Left hindlimb (tissue), 1 donor: ENCODE measurements at places on chromosomes 3 and 15.

GRCh38 chr15:67199881-67200763 is 54.3 kb downstream of the AAGAB start:
- DNase-seq: no peak

GRCh38 chr3:141858312-141858711 is 18.1 kb upstream of the ATP1B3 start:
- no peak for DNase-seq

- no peak for DNase-seq
These were observed 32.0 kb downstream of the TRPM1 start for GRCh38 chr15:31069360-31070000.

DNA sequence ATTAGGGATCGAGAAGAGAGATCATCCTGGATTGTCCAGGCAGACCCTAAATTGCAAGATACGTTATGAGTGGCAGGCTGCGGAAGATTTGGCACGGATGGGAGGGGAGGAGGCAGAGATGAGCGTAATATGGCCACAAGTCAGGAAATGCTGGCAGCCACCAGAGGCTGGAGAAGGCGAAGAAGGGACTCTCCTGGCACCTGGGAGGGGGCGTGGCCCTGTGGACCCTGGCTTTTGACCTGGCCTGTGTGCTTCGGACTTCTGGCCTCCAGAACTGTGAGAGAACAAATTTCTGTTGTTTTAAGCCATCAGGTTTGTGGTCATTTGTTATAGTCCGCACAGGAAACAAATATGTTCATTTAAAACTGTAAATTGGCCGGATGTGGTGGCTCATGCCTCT is 31.9 kb upstream of the IGF1R start:
- no peak for DNase-seq

GRCh38 chr15:43241100-43241499 is 20.3 kb upstream of the EPB42 start:
- peak; percentile 80 for DNase-seq

DNA sequence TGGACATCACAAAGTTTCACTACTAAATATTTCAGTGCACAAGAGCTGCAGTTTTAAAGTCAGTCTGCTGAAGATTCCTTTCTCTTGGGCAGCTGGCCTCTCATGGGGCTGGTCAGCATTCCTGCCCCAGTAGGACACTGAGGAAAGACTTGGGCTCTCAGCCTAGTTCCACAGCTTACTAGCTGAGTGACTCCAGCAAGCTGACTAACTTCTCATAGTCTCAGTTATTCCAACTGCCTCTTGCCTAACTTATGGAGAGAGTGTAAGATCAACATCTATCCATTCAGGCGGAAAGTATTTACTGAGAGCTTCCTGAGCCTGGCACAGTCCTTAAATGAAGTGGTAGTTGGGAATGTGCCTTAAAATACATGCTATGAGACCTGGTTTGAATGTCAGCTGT is 27.0 kb downstream of the TM4SF4 start:
- DNase-seq: no peak

DNA sequence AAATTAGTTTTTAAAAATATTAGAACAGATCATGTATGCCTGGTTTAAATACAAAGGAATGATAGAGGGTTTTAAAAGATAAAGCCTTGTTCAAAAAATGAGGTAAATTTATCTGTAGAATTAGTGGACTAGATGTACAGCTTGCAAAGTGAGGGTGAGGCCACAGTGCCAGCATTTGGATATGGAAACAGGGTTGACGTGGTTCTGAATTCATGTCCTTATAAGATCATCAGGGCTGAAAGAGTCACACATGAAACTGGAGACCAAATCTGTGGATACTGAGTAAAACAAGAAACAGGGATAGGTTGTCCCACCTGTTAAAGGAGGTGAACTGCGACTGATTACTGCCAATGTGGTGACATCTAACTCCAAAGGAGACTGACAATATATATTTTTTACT is 46.3 kb downstream of the NCK1 start:
- DNase-seq: no peak

GRCh38 chr3:46209053-46209452 is 940 bp upstream of the CCR1 start:
- no peak for DNase-seq

- DNase-seq: no peak
These were observed 471.2 kb upstream of the TGFBR2 start for GRCh38 chr3:30135190-30135589.

GRCh38 chr3:46116996-46117395 is 89.7 kb upstream of the XCR1 start:
- no peak for DNase-seq

DNA sequence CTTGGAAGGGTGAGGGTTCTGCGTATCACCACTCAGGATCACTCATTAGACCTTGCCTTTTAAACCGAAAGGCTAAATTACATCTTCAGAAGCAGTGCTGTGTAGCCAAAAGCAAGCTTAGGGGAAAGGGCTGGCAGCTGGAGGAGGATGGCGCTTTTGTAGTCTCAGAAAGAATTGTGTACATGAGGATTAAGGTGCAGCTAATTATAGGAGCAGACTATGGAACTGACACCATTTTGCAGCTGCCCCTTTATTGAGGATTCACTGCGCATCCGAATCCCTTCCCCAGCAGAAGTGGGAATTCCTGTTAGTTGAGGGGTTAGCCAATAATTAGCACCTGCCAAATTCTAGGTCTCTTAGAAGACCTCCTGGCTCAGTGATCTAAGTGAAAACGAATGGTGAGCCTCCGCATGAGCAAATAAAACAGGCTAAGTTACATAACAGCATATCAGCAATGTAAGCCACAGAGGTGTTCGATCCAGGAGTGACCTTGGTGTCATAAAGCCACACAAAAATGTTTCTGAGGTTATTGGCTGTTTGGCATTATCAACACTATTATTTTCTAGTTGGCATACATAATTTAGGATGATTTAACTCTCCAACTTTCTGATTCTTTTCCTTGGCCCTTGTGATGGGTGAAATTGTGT is 42.6 kb upstream of the SEMA6D start:
- DNase-seq: no peak

- no peak for DNase-seq
These were observed 40.1 kb downstream of the MAP3K13 start for GRCh38 chr3:185403002-185403401.

DNA sequence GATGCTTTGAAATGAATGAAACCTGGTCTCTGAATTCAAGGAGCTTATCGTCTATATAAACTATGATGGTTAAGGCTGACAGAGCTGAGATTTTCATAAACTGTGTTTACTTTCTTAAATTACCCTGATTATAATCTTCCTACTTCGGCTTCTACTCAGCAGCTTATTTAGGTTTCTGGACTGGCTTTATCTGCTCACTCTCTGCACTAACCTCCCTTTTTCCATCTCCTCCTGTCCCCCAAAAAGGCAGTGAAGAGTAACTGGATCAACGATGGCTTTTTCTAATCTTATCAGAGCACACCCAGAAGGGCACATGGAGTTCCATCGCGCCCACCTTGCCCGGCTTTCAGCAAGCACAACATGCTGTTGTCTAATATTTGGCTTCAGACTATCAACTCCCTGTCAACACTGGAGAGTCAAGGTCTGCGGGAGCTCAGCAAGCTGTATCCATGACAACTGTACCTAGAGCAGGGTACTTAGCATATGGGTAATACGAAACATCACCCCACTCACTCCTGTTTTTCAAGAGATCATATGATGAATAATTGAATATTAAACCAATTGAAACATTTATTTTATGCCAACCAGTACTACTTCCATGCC is 417.3 kb downstream of the GABRB3 start:
- DNase-seq: no peak

DNA sequence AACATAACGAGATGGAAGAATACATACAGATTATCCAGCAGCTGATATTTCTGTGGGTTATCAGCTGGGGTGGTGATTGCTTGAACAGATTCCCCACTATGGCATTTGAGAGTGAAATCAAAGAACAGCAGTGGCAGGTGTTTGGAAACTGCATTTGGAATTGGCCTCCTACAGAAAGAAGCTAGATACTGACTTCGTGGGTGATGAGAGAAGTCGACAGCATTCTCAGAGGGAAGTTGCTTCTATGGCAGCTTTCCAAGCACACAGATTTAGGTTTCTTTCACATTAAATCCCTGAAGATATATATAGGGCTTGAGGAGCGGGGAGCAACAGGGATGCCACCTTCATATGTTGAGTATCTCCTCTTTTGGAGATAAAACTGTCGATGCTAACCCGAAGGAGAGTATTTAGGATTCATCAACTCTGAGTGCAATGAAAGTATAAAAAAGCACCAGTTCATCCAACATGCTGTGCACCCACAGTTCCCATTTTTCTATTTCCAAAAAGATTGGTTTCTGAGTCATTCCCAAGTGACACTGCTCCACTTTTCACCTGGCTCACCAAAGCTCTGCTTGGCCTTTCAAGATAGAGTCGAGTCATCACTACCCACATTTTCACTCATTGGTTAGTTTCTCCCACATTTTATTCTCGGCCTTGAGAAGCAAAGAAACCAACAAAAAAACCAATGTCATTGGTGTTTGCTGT is 579.8 kb upstream of the SUCLG2 start:
- DNase-seq: no peak

- DNase-seq: no peak
These were observed 16.1 kb downstream of the LYSMD2 start for GRCh38 chr15:51721199-51721960.

DNA sequence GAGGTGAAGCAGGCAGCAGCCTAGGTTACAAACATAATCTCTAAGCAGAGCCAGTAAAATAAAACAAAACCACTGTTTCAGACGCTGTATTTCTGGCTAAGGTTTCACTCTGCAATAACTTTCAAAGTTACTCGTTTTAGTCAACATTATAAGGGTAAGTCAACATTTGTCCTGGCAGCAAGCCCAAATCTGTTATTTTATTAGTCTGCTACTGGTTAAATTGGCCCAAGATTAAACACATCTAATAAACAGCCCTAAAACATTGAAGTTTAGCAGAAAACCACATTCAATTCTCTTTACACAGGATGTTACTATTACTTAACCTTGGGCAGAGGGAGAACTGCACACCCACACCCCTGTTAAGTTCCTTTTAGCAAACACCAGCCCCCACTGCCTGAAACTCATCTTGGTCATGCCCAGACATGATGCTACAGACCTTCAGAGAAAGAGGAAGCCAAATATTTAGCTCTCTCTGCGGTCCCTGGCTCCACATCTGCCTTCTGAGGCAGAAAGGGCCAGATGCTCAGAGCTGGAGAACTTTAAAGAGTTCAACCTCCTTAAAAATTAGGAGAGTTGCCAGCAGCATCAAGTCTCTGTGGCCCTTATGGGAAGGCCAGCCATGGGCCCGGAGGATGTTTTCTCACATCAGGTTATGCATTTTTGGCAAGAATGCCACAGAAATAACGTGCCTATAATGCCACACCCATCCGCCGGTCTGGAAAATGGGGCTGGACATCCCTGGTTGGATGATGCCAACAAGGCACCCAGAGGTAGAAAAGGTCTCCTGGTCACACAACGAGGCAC is 17.9 kb downstream of the ARHGEF3 start:
- peak; percentile 61 for DNase-seq

- no peak for DNase-seq
These were observed 49.5 kb downstream of the ARHGAP31 start for GRCh38 chr3:119343719-119344118.

DNA sequence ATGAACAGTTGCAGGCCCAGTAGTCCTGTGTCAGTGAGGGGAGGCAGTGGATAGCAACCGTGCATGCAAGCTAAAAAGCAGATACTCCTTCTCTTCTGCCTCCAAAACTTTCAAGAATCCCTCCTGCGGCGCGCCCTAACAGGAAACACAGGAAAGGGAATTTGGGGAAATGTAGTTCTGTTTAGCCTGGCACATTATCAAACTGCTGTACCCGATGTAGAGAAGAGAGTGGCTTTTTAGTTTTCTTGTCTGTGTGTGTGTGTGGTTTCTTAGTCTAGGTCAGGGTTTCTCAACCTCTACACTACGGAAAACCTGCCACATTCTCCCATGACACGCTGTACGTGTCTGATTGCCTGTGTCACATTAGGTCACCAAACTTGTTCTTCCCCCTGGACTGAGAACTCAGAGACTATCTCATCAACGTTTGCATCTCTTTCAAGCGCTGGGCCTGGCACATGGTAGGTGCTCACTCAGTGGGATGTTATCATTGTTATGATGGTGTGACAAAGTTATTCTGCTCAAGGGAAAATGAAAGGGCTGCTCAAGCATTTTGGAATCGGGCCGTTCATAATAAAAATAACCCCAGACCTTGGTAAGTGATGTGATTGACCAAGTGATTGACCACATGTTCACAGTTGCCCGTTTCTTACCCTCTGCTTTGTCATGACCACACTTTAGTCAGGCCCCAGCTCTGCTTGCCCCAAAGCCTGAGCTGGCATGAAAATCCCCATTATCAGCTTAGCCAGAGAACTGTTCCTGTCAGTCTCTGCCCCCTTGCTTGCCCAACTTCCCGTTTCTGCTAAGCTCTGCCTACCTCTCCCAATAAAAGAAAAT is 33.2 kb downstream of the TM4SF4 start:
- DNase-seq: no peak

DNA sequence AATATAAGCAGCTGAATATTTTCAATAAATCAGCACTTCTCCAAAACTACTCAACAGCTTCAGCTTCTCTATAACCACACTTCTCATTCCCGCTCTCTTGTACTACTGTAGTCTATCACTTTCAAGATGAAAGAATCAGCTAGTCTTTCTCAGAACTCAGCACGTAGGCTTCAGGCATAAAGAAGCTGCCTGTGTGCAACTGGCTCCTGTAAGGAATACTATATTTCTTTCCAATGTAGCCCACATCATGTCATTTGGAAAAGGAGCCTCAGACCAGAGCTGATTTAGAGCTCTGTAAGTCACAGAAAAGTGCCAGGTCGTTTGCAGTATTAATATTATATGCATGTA is 62.3 kb downstream of the FMN1 start:
- DNase-seq: no peak

DNA sequence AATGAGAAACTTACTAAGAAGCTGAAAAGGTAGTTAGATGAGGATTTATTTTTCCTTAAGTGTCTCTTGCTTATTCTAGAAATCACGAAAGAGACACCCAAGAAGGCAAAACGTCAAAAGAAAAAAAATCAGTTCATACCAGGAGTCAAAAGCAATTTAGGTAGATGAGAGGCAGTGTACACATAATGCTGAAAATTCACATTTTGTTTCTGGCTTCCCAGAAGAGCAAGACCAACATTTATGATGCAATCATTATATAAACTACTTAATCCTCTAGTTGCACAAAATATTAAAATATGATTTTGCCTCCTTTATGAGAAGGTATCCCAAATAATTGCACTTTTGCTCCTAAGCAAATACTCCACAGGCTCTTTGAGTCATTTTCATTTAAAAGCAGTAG is 228.0 kb downstream of the FMN1 start:
- DNase-seq: no peak

DNA sequence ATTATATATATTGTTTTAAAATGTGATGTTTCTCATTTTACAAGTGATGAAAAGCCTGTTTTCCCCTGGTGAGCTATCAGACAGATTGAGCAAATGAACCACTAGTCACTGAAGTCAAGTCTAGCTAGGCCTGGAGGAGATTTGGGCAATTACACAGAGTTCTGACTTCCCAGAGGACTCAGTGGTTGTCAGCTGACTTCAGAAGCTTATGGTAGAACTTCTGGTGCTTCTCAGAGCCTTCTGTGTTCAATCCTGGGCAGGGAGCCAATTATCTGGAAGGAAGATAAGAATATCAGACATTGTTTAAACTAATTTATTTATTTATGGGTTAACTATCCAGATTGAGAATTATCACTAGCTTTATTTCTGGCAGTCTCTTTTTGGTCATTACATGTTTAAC is 37.7 kb upstream of the NAALADL2 start:
- DNase-seq: no peak

- no peak for DNase-seq
These were observed 45.2 kb upstream of the SEC61A1 start for GRCh38 chr3:128007033-128007424.
